ENCODE measurements at places on chromosomes 3 and 15.

GRCh38 chr3:194259982-194260766 is 91.0 kb downstream of the CPN2 start:
- no peaks in the 10 kb centered on the region for H3K27me3 ChIP-seq
- no peak for DNase-seq
- H3K27ac ChIP-seq = no peak overlapping the region
- peaks cover 11% of the 10 kb centered on the region for H3K4me1 ChIP-seq
- no peak overlapping the region for H3K4me3 ChIP-seq
- no peaks in the 10 kb centered on the region for H3K36me3 ChIP-seq

- H3K4me3 ChIP-seq = no peak overlapping the region
- no peaks in the 10 kb centered on the region for H3K4me1 ChIP-seq
- H3K27ac ChIP-seq = no peak overlapping the region
- DNase-seq = no peak
- H3K36me3 ChIP-seq = no peaks in the 10 kb centered on the region
- H3K27me3 ChIP-seq = no peaks in the 10 kb centered on the region
Observed at GRCh38 chr3:193971966-193972365, 164.0 kb upstream of the HES1 start.

DNA sequence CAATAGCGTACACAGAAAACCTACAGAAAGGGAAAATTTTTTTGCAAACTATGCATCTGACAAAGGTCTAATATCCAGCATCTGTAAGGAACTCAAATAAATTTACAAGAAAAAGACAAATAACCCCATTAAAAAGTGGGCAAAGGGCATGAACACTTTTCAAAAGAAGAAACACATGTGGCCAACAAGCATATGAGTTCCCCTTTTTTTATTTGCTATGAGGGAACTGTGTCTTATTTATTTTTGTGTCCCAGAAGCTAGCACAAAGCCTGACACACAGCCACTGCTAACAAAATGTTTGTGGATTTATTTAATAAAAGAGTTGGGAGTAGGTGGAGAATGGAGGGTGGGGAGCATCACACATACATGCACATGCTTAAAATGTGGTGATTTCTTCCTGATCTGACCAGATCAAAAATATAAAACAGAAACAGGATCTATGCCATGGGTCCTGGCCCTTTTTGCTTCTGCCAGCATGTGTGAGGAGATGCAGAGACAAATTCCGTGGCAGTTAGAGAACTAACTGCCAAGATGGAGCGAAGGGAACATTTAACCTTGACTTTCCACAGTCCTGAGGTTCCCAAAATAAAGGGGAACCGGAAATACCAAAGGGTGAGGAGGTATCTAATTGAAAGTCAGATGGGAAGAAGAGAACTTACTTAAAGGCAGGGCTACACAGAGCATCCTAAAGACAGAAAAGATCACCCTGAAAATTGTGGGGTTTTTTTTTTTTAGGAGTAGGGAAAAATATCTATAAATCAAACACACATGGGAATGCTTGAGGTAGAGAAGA is at the start of gene TMEM202:
Gene TMEM202, plus strand, starts transcription at position 510 of the 793 bp plus-strand sequence. Its CDS starts 22 bp downstream, at position 532.
- H3K4me1 ChIP-seq = no peaks in the 10 kb centered on the region
- H3K27ac ChIP-seq = no peak within 1 kb of the TSS
- H3K36me3 ChIP-seq = no peaks in the 10 kb centered on the region
- no peak for DNase-seq

DNA sequence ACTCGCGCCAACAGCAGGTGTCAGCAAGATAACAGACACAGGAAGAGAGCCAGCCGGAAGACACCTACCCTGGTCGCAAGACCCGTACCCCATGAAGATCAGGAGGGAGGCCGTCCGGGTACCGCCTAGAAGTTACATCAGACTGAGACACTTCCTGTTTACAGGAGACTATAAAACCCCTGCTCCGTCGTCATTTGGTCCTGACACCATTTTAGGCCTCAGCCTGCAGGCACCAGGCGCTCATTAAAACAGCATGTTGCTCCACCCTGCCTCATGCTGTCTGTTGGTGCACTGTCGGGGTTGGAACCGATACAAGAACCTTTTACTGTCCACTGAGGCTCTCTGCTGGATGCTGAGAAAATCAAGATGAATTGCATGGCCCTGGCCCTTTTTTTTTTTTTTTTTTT is 15.6 kb upstream of the PRTG start:
- H3K27me3 ChIP-seq = no peaks in the 10 kb centered on the region
- no peaks in the 10 kb centered on the region for H3K36me3 ChIP-seq
- DNase-seq = no peak
- H3K27ac ChIP-seq = no peak overlapping the region
- no peak overlapping the region for H3K4me3 ChIP-seq
- H3K4me1 ChIP-seq = no peaks in the 10 kb centered on the region

- H3K27ac ChIP-seq = no peak overlapping the region
- H3K4me3 ChIP-seq = no peak overlapping the region
- H3K36me3 ChIP-seq = no peaks in the 10 kb centered on the region
- DNase-seq = no peak
- H3K4me1 ChIP-seq = no peaks in the 10 kb centered on the region
- no peaks in the 10 kb centered on the region for H3K27me3 ChIP-seq
Observed at GRCh38 chr3:172608575-172608974, 85.3 kb upstream of the TNFSF10 start.

GRCh38 chr3:8441969-8442559 is 59.6 kb upstream of the LMCD1 start:
- no peaks in the 10 kb centered on the region for H3K4me1 ChIP-seq
- H3K27ac ChIP-seq = no peak overlapping the region
- H3K36me3 ChIP-seq = no peaks in the 10 kb centered on the region

- no peaks in the 10 kb centered on the region for H3K4me1 ChIP-seq
- no peak overlapping the region for H3K27ac ChIP-seq
- peaks cover 34% of the 10 kb centered on the region for H3K36me3 ChIP-seq
- no peak overlapping the region for H3K4me3 ChIP-seq
- DNase-seq = no peak
Observed at GRCh38 chr15:61906961-61907752, 153.1 kb downstream of the VPS13C start.

- no peak for DNase-seq
- H3K27ac ChIP-seq = no peak overlapping the region
- H3K4me1 ChIP-seq = no peaks in the 10 kb centered on the region
- H3K36me3 ChIP-seq = no peaks in the 10 kb centered on the region
Observed at GRCh38 chr15:48546296-48546695, 99.2 kb downstream of the FBN1 start.

DNA sequence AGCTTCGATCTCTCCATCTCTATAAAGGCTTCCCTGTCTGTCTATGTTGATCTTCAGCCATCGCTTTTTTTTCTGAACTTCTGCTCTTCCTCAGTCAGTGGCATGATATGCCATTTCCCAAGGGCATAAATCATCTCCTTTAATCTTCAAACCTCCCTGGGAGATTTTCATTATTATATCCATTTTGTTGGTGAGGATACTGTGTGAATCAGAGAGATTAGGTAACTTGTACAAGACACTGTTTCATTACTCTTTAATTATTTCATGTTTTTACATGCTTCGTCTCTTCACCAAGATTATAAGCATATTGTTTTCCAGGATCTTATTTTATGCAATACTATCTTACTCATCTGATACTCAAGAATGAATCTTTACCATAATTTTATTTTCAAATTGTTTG is 124.8 kb upstream of the ATP11B start:
- no peaks in the 10 kb centered on the region for H3K4me1 ChIP-seq
- no peaks in the 10 kb centered on the region for H3K36me3 ChIP-seq
- H3K4me3 ChIP-seq = no peak overlapping the region
- no peak overlapping the region for H3K27ac ChIP-seq
- DNase-seq = no peak
- H3K27me3 ChIP-seq = no peaks in the 10 kb centered on the region

- H3K27me3 ChIP-seq = no peaks in the 10 kb centered on the region
- peaks cover 23% of the 10 kb centered on the region for H3K36me3 ChIP-seq
- H3K4me1 ChIP-seq = peaks cover 24% of the 10 kb centered on the region
- H3K4me3 ChIP-seq = no peak overlapping the region
- DNase-seq = no peak
Observed at GRCh38 chr3:101567528-101568317, 6.1 kb downstream of the TRMT10C start.

DNA sequence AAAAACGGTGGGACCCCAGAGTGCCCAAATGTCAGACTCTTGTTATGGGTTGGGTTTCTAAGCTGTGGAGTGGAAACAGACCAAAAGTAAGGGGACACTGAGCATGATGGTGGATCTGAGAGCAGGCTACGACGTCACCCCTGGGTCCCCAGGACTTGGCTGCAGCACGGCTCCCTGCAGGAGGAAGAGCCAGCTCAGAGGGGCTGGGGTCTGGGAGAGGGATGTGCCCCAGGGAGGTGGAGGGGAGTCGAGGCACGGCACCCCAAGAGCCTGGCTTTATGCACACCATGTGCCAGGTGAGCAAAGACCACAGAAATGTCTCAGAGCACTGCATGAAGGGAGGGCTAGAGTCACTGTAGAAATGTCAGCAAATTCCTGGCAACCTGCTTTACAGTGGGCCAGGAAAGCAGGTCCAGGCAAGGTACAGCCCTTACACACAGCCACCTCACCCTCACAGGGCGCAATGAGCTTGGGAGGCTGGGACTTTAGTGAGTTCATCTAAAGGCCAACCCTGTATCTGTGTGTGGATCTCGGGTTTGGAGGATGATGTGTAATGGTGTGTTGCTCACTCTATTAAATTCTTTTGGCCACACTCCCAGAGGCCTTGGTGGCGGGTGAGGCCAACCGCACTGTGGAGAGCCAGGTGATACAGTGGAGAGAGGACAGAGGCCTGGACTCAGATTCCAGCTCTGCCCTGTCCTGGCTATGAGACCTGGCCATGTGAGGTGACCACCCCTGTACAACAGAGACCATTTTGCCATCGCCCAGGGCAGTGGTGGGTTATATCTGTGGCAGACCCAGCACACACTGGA is 14.1 kb downstream of the CTSH start:
- no peak for DNase-seq
- no peak overlapping the region for H3K27ac ChIP-seq
- H3K4me3 ChIP-seq = no peak overlapping the region
- no peaks in the 10 kb centered on the region for H3K27me3 ChIP-seq

DNA sequence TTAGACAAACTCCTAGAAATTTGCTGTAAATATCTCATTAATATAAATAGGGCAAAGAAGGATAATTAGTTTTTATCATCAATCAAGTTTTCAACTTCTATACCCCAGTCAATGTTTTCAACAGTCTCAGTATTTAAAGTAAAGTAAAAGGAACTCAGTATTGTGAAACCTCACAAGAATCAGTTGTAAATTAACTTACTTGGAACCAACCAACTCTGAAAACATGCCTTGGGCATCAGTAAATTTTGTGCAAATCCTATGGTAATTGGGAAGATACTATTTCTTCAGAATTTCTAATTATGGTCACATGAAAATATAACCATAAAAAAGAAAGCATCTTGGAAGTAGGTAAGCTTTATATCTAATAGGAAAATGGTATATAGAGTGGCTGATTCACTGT is 1139.0 kb downstream of the TUSC7 start:
- no peaks in the 10 kb centered on the region for H3K36me3 ChIP-seq
- H3K4me1 ChIP-seq = no peaks in the 10 kb centered on the region
- H3K4me3 ChIP-seq = no peak overlapping the region
- DNase-seq = no peak

DNA sequence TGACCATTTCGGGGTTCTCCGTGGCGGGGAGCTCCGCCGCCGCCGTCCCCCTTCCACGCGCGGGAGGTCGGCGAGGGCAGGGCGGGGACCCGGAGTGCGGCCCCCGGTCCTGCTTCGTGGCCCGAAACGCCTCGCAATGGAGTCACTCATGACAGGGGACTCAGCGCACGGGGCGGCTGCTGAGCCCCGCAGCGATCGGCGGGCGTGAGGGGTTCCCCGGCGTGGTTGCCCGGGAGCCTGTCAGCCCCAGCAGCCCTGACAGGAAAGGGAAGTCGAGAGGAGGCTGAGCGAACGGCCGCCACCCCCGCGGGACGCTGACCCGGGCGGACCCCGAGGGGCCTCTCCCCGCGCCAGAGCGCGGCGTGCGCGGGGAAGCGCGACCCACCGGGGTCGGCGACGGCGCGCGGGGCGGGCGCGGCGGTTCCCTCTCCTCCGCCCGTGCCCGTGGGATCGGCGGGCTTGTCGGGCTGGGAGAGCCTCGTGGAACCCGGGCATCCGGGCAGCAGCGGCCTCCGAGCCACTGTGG is 564 bp upstream of the PIGZ start:
- peak overlapping the region; percentile 77 for H3K4me3 ChIP-seq
- H3K27ac ChIP-seq = no peak overlapping the region
- H3K27me3 ChIP-seq = no peaks in the 10 kb centered on the region
- DNase-seq = peak; percentile 9
- H3K4me1 ChIP-seq = peaks cover 6% of the 10 kb centered on the region
- H3K36me3 ChIP-seq = no peaks in the 10 kb centered on the region

DNA sequence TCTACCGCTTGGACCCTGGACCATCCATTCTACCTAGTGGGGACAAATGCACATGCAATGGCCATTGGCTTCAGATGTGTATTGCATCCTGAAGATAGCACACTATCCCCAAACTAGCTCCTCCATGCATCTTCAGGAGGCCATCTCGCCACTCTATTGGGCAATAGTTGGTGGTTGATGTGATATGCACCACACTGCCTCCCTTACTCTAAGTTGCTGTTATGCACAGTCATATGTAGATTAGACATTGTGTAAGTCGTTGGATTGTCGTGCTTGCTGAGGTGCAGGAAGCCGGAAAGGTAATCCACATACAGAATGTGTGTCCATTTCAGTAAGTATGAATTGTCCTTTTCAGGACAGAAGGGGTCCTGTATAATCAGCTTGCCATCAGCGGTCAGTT is 26.7 kb upstream of the PLA2G4D start:
- no peaks in the 10 kb centered on the region for H3K27me3 ChIP-seq
- no peak overlapping the region for H3K27ac ChIP-seq
- H3K4me3 ChIP-seq = no peak overlapping the region
- DNase-seq = no peak

DNA sequence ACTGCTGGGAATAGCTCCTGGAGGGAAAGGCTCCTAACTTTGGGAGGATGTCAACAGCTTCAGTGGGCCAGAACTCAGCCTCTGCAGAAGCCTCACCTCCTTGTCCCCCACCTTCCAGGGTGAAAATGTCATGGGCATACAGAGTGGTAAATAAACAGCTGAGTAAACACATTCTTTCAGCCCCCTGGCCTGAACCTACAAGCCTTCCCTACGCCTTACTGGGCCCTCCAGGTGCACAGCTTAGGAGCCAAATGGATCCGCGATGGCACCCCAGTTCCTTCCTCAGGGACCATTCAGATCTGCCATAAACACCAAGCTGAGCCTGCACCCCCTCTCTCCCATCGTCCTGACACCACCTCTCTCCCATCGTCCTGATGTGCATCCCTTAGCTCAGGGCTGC is 126.2 kb upstream of the IGF1R start:
- H3K27ac ChIP-seq = no peak overlapping the region
- DNase-seq = no peak
- H3K4me1 ChIP-seq = no peaks in the 10 kb centered on the region
- no peaks in the 10 kb centered on the region for H3K36me3 ChIP-seq
- H3K4me3 ChIP-seq = no peak overlapping the region
- no peaks in the 10 kb centered on the region for H3K27me3 ChIP-seq

Data from effector memory CD4-positive, alpha-beta T cell (primary cell).